ENCODE measurements at places on chromosomes 11 and 22. TPM values are rescaled to one million over a fixed set of nuclear protein-coding genes. Genes with fewer than 3 reads are reported as not detected.

DNA sequence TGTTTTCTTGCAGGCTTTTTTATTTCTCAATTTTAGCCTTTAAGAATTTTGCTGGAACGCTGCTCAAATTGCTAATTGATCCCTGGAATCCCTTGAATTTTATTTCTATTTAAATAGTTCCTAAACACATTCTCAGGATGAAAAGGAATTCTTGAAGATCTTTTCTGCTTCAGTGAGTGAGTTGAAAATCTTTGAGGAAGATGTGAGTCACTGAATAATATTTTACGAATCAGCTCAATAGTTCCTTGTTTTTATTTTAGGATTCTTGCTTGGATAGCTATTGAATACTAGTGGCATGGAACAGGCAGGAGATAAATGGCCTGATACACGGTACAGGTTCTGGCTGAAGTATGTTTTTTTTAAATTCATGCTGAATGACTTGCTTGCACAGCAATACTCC, 194.6 kb upstream of the CCDC90B start:
- no peak for DNase-seq

- DNase-seq: no peak
These were observed 22.8 kb upstream of the CLMP start for GRCh38 chr11:123217897-123218296.

GRCh38 chr22:32686354-32686753, 115.2 kb upstream of the TIMP3 start:
- DNase-seq: no peak

SMIM35 gene
- total RNA-seq: not detected

DNA sequence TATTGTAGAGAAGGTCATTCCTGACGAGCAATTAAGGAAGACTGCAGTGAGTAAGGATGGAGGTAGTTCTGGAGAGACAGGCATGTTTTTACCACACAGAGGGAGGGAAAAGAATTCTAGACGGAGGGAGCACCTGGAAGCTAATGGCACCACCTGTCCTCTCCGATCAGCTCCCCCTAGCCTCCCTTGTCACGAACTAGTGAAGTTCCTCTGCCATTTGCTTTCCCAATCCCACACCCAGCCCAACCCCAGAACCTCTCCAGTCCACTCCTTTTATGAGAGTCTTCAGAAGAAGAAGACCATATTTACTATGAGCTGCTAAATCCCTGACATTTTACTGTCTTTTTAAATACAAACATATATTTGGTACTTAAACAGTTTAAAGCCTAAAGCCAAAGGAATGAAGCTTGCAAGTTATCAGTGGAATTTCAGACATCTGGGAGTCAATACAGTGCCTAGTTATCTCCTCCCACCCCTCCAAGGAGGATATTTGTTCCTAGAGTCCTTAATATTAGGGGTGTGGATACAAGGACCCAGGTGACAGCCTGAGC, 46.1 kb upstream of the HSPA8 start:
- no peak for DNase-seq

- DNase-seq: no peak
These were observed 27.0 kb downstream of the C22orf42 start for GRCh38 chr22:32132126-32132525.

OR51B5 gene
- total RNA-seq: not detected

- DNase-seq: no peak
These were observed 23.5 kb upstream of the SPTY2D1 start for GRCh38 chr11:18657673-18658072.

GRCh38 chr11:122214567-122214966, 98.6 kb upstream of the BLID start:
- no peak for DNase-seq

DNA sequence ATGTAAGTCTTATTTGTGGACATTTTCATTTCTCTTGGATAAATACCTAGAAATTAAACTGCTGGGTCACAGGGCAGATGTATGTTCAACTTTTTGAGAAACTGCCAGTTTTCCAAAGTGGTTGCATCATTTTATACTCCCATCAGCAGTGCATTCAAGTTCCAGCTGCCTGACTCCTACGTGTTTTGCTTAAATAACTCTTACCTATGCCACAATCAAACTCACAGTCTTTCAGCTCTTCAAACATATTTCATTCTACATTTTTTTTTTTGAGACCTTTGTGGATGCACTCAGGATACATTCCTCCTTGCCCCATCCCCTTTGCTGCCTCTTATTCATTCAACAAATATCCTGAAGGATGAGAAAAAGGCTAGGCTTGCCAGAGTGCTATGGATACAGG, 9.2 kb downstream of the TCF20 start:
- no peak for DNase-seq

DNA sequence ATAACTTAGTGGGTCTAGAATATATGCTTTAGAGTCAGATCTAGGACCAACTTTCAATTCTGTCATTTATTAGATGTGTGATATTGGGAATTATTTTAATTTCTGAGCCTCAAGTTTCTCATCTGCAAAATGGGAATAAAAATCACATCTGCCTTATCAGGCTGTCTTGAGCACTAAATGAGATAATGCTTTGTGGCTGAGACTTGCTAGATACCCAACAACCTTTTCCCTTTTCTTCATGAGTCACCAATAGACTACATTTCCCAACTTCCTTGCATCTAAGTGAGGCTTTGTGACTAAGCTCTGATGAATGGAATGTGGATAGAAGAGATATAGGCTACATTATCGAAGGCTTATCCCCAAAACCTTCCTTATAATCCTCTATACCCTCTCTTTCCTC, 220.7 kb upstream of the SESN3 start:
- DNase-seq: no peak

DNA sequence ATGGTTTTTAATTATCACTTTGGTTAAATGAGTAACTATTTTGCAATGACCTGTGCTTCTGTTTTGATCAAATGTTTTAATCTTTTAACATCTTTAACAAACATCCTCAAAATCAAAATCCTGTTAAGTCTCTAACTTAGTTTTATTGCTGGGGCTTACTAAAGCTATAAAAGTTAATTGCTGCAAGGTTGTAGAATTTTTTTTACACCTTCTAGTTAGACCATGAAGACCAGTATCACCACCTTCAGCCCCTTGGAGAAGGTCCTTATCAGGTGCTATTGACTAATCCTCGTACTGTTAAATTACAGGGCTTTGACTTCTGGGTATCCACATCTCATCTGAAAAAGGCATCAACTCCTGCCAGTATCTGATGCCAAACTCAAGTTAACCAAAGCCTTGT, 12.3 kb upstream of the CABP2 start:
- DNase-seq: no peak

- DNase-seq: no peak
These were observed 157.0 kb downstream of the CACNA1I start for GRCh38 chr22:39727541-39727940.

KLHDC7B gene
- not detected for total RNA-seq

MRGPRF gene
- total RNA-seq: 10.8 TPM

DNA sequence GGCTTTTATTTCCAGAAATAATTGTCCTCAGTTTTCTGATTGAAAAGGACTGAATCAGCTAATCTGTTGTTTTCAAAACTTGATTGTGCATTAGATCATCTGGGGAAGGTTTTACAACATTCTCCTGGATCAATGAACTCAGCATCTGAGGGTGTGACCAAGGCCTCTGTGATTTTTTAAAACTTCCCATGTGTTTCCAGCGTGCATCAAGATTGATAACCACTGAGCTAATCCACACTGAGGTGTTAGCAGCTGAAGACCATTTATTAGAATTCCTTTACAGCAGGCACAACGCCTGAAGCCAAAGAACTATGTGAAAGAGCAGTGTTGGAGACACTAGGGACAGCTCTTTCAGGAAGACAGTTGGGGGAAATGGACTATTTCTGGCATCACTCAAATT, 10.2 kb downstream of the VSTM5 start:
- DNase-seq: no peak

GRCh38 chr22:48069256-48069655, 1306.8 kb downstream of the TBC1D22A start:
- DNase-seq: no peak

GRCh38 chr11:121833970-121834369, 282.0 kb downstream of the BLID start:
- DNase-seq: no peak

DNA sequence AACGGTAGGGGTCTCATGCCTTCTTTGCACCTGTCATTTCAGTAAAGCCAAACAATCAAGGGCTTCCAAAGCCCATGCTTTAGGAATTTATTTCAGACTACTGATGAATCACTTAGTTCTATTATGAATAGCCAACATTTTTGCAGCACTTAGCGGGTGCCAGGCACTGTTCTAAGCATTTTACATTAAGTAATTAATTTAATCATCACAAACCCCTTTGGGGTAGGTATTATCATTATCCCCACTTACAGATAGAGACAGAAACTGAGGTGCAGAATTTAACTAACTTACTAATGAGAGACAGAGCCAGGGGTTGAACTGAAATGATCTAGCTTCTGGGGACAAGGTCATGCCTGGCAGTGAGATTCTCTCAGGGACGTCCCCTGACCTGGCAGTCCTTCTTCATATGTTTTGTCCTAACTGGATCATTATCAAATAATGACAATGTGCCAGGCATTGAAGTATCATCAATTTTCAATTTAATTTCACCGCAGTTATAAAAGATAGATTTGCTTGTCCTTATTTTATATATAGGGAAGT, 31.7 kb upstream of the NAV2 start:
- no peak for DNase-seq

DSCAML1 gene
- 1.3 TPM for total RNA-seq

DNA sequence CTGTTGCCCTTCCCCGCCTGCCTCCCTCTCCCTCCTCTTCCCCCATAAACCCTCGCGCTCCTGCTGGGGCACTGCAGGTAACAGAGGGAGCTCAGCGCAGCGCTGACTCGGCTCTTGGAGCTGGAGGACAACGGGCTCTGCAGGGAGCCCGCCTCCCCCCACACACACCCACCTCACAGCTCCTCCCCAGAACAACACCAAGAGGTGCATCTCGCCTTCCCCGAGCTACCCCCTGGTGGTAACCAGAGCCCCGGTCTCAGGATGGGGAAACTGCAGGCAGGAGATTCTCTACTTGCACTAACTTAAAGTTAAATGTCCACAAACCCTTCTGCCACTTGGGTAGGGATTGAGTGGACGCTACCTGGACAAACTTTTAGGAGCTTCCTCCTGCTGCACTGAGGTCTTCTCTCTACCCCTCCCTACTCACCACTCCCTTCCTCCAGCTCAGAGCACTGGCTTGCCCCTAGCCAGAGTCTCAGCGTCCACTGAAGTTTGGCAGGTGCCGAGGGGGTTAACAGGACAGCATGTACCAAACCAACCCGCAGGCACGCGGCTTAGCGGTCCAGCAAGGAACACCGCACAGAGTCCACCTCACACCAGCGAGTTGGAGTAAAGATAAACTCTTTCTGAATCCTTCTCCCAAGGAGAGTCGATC, 4.0 kb upstream of the SCN4B start:
- no peak for DNase-seq

DNA sequence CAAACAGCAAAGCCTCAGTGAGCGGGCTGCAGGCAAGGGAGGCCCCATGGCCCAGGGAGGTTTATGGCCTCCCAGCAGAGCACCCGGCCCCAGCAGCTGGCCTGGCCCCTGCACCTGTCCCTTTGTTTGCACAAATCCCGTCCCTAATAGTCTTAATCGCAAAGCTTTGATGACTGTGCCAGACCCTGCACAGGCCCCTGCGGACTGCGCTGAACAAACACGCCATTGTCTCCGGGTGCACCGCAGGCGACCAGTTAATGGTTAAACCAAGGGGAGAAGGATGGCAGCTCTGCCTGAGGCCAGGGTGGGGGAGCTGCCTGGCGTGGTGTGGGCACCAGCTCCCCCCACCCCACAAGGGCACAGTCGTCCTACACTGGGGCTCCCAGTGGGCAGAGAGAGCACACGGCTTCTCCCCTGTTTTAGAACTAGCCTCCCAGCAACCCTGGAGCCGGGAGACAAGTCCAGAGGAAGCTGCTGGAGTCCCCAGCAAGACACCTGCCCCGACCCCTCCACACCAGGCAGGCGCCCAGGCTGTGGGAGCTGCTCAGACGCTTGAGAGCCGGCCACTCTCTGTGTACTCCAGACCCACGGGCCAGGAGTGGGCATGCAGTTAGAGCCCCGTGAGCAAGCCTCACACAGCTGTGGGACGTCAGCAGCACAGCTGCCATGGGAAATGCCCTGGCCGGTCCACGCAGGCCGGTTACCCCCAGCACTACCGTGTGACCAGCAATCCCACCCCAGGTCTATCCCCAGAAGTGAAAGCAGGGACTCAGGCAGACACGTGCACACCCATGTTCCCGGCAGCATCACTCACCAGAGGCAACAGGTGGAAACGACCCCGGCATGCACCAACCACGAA, 39.7 kb upstream of the TH start:
- peak; percentile 34 for DNase-seq

- no peak for DNase-seq
These were observed 55.1 kb downstream of the NAV2 start for GRCh38 chr11:19767627-19768151.

DNA sequence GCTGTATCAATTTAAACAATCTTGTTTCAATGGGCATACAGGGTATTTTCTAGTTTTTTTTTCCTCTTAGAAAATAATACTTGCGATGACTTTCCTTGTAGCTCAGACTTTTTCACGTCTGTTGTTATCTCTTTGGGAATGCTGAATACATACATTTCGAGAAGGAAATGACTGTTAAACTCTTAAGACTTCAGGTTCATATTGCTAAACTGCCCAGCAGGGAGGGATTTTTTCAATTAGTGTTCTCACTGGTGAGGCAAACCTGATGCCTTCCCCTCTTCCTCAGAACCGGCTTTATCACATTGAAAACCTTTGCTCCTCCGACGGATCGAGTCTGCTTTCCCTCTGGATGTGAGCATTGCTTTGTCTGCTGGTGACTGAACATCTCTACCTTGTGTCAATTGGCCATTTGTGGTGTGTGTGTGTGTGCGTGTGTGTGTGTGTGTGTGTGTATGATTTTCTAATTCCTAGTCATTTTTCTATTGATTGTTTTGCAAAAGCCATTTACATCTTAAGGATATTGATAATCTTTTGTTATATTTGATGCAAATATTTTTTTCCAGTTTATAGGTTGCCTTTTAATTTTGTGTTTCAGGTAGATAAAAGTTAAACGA, 6.6 kb downstream of the NEAT1 start:
- DNase-seq: peak; percentile 61

DNA sequence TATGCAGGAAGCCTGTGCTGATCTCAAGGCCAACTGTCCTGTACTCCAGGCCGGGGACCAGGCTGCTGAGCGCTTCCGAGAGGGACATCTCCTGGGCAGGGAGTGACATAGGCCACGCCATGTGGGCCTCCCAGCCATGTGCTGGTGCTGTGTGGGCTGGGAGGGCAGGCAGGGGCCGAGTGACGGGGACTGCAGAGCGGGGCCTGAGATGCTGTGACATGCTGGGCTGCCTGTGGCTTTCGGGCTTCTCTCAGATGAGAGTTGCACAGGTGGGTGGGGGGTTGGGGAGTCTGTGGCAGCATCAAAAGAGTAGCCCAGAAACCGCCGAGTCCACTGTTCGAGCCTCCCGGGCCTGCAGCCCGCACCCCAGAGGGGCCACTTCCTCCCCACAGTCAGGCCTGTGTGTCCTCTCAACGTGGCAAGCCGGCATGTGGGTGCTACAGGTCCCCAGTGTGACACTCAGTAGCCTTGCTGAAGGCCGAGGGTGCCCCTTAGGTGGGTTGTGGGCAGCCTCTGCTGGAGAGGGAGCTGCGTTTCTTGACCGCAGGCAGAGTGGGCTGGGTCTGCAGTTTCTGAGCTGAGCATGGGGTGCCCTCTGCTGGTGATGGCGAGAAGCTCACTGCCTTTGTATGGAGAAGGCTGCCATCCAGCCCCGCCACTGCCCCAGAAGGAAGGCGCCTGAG, 101.2 kb downstream of the BCR start:
- peak; percentile 88 for DNase-seq
